ENCODE measurements at places on chromosomes 2 and 18.

DNA sequence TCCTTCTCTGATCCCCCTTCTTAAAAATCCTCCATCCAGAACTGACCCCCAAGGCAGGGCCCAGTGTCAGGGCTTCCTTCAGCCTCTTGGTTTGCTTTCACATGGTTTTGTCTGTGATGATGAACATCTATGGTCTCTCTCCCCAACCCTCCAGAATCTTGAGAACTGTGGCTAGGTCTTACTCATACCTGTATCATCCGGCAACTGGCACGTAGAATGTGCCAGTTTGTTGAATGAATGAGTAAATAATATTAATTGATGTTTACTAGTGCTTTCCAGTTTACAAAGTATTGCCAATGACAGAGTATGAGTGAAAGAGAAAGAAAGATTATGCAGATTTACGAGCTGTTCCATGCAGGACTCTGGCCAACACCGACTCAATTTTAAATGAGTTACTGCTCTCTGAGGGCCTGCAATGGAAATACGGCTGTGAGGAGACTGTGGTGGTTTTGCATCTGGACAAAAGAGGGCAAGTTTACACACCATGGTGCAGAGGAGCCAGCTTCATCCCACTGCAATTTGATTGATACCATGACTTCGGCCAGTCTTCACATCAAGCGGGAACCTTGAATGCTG lies 29.9 kb upstream of the TRIB2 start:
- no peak for DNase-seq

DNA sequence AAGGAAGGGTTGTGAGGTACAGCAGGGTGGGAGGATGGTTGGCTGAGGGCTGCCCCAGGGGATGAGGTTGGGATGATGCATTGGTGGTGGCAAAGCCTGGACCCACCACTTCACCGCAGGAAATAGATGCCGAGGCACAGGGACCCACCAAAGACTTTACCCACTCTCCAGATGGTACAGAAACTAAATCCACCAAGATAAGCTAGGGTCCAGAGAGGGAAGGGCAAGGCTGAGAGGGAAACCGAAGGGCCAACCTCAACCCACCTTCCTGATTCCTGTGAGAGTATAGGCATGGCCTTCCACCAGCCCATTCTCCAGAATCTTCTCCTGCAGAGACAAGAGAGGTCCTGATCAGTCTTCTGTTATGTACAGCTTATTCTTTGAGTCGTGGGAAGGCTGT lies 18.1 kb downstream of the CAPN14 start:
- DNase-seq: no peak

- DNase-seq: no peak
These were observed 155.6 kb upstream of the DNMT3A start for GRCh38 chr2:25497229-25497917.

GRCh38 chr2:85734942-85735608 lies 18.7 kb upstream of the ATOH8 start:
- no peak for DNase-seq

GRCh38 chr18:2050702-2051201 lies 520.6 kb downstream of the METTL4 start:
- no peak for DNase-seq

All from GM04504 (cell line).